ENCODE measurements at places on chromosomes 16 and 17. TPM values are rescaled to one million over a fixed set of nuclear protein-coding genes. Genes with fewer than 3 reads are reported as not detected.

DNA sequence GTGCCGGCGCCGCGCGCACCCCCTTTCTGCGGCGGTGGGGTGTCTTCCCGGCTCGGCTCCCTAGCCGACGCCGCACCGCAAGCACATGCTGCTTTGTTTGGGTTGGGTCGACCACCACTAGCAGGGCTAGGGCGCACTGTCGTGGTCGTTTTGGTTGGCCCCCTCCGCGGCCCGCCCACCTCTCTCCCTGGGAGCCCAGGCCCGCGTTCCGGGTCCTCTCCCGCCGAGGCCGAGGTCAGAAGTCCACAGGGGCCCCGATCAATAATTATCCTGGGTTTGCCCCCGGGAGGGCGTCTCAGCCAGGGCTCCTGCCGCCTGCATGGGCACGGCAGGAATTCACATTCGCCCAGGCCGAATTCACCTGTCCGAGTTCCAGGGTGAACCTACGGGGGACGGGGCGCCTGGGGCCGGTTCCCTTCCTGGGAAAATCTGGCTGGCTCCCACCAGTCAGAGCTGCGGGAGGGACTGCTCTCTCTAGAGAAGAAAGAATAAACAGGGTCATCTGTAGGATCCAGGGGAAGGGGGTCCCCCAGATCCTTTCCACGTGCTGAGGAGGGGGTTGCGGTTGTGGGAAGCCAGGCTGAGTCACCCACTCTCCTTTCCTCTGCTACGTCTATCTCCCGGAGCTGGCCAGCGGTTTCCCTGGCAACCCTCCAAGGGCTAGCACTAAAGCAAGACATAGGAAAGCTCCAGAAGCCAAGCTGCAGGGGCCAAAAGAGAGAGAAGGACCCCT, 584 bp upstream of the STAT5B start:
- DNase-seq = peak; percentile 82

- DNase-seq = no peak
Measured at GRCh38 chr16:82138478-82139285, 31.3 kb downstream of the MPHOSPH6 start.

DNA sequence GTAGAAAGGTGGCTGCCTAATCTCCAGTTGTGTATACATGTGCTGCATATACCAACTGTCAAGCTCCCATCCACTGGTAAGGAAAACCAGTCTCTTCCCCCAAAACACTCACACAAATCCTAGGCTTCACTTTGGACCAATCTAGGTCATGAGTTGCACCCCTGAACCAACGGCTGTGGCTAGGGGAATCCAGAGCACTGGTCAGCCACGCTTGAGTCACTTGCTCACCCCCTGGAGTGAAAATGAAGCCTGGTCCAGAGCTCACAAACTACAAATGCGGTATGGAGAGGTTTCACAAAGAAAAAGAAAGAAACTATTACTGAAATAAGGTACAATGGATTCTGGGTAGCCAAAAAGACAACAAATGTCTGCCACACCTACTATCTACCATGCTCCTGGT, 66.1 kb upstream of the NLK start:
- no peak for DNase-seq

DNA sequence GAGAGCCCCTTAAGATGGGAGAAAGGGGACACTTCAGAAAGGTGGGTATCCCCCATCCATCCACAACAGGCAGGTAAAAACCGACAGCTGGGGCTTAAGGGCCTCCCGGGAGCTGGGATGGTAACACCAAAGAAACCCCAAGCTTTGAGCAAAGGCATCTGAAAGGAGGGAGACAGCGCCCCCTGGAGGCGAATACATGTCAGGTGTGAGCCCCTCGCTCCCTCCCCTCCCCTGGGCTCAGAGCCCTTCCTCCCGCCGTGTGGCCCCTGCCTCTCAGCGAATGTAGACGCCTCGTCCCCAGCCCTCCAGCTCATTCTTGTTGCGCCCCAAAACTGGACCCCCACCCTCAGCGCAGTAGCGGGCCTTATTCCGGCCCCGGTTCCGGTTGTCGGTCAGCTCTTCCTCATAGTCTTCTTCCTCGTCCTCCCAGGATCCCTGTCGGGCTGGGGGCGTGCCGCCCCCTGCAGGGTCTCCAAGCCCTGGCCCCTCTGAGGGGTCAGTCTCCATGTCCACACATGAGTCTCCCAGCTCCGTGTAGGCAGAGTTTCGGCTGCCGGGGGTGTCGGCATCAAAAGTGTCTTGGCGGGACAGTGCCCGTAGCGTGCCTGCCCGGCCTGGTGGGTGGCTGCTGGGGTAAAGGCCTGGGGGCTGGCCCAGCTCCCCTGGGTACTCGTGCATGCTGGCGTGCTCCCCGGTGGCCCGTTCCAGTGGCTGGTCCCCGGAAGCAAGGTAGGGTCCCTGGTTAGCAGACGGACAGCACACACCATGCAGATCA, 9.1 kb upstream of the ARL5C start:
- DNase-seq = peak; percentile 73

DNA sequence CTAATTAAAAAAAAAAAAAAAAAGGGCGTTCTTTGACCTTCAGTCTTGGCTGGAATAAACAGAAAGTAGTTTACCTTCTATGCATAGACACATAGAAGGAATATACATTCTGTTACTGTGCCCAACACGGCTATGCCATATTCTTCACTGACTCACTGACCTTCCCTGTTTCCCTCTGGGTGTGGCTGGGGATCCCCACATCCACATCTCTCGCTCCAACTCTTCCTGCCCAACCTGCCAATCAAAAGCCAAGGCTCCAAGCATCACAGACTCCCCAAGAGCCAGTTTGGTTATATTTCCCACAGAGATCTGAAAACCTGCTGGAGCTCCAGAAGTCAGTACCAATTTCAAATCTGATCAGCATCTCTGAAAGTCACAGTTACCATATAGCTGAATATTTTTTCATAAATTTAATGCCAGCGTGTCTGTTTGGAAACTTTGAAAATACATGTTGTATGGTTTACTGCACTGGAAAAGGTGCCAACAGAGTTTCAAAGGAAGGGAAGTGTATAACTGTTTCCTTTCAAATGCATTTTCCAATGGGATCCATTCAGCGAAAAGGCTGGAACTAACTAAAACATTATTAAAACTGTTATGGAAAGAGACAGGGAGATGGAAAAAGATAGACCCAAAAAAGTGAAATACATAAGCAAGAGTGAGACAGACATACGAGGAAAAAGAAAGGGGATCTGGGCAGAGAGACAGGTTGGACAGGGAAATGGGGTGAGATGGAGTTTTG, 91.8 kb downstream of the SMG6 start:
- no peak for DNase-seq

DNA sequence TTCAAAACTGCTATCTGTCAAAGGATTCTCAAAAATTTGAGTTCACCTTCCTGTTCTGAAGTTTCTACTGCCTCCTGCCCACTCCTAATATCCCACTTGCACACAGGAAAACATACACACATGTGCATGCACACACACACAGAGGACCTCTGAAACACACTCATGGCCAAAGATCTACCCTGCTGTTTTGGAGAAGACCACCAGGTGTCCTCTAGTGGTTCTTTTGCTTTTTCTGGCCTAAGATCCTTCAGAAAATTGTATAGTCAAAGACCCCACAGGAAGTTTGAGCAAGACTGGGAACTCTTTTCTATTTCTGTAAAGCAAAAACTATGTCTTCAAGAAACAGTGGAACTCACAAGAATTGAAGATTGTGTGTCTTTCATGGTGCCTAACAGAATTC, 90.2 kb downstream of the CDH8 start:
- no peak for DNase-seq

GRCh38 chr17:29219378-29220047, 27.1 kb upstream of the CRYBA1 start:
- DNase-seq = peak; percentile 83

- no peak for DNase-seq
Measured at GRCh38 chr16:4378999-4379690, 7.5 kb downstream of the VASN start.

DNA sequence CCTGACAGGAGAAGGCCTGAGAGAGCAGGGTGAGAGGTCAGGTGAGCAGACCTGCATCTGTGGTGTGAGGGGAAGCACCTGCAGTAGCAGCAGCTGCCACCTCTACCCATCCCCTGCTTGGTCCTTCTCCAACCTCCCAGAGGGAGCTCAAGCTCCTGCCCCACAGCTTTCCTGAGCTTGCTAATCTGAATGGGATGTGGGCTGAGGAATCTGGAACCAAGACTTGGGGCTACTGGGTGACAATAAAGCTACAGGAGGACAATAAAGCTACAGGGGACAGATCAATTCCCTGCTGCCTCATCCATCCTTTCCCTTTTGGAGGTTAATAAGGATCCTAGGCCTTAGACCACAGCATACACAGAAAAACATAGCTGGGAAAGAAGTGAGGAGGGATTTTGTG, 4.9 kb upstream of the TBX4 start:
- DNase-seq = no peak

The PRR35 gene
- not detected for total RNA-seq

The COX6A2 gene
- total RNA-seq = not detected

The PRKCA gene
- 20.7 TPM for total RNA-seq

The MYH1 gene
- total RNA-seq = not detected

The LRRC75A gene
- total RNA-seq = 0.29 TPM

Measured in MCF 10A (cell line).